ENCODE measurements at places on chromosomes 11 and 22.

DNA sequence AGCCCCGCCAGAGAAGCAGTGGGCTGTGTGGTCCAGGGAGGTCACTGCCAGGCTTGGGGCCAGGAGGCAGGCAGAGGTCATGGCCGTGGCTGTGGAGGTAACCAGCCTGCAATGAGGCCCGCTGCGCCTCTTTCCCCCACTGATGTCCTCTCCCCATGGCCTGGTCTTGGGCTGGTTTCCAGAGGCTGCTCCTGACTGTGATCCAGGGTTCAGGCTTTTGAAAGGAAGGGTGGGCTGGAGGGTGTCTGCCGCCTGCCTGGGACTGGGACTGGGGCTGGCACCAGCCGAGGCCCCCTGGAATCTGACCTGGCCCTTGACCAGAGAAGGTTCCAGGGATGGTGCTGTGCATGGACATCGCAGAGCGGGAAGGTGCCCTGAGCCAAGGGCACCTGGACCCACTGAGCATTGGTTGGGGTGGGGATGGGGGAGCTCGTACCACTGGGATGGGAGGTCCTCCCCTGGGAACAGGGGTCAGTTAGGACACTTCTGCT is 59.6 kb upstream of the THY1 start:
- no peak for DNase-seq

- no peak for DNase-seq
These were observed 67.0 kb upstream of the CCND1 start for GRCh38 chr11:69573761-69574607.

- no peak for DNase-seq
These were observed 23.9 kb upstream of the RBFOX2 start for GRCh38 chr22:36052505-36052941.

DNA sequence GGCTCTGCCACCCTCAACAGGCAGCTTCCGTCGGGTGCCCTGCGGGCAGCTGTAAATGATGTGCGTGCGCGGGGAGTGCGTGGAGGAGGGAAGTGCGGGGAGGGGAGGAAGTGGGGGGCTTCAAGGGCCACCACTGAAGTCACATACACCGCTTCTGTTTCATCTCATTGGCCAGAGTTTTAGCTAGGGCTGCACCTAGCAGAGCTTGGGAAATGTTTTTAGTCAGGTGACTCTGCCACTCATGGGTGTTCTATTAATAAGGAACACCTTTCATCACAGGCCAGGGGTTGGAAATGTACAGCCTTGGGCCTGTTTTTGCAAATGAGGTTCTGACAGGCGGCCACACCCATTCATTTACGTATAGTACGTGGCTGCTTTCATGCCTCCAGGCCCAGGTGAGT is 14.6 kb downstream of the FAM118A start:
- no peak for DNase-seq

GRCh38 chr11:2122907-2123627 is 16.1 kb downstream of the IGF2 start:
- no peak for DNase-seq

DNA sequence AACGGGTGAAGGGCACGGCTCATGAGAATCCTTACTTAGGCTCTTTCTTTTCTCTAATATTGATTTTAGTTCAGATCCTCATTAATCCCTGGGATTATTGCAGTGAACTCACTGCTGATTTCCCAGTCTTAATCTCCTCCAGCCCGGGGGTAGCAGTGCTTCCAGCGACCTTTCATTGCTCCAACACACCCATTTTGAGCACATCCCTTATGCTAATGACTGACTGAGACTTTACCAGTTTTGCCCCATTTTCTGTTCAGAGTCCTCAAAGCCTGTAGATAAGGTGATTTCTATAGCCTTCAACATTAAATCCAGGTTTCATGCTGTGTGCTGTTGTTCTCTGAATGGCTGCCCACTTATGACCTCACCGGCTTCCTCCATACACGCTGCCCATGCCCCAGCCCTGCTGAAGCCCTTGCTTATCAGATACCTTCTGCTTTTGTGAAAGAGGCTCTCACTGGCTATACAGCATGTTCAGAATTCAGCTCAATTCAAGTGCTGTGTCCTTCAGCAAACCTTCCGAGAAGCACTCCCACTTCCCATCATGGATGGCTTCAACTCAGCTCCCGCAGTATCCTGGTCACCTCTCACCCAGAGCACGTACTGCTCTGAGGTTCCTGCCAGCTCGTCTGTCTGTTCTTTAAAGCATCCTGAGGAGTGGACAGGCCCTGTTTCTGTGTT is 49.0 kb downstream of the PPFIA1 start:
- no peak for DNase-seq

DNA sequence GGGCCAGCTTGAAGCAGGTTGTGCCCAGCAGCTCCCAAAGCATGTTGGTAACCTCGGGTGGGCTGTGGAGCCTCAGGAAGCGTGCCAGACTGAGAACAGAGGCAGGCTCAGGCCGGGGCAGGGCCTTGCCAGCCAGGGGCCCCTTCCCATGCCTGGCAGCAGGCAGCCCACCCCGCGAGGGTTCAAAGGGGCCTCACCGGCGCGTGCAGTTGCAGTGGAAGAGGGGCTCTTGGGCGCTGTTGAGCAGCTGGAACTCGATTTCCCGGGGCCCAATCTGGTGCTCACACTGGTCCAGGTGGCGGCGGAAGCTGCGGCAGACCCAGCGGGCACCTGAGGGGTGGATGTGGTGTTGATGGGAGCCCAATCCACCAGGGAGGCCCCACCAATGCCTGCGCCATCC is 3.6 kb downstream of the PLA2G3 start:
- no peak for DNase-seq

DNA sequence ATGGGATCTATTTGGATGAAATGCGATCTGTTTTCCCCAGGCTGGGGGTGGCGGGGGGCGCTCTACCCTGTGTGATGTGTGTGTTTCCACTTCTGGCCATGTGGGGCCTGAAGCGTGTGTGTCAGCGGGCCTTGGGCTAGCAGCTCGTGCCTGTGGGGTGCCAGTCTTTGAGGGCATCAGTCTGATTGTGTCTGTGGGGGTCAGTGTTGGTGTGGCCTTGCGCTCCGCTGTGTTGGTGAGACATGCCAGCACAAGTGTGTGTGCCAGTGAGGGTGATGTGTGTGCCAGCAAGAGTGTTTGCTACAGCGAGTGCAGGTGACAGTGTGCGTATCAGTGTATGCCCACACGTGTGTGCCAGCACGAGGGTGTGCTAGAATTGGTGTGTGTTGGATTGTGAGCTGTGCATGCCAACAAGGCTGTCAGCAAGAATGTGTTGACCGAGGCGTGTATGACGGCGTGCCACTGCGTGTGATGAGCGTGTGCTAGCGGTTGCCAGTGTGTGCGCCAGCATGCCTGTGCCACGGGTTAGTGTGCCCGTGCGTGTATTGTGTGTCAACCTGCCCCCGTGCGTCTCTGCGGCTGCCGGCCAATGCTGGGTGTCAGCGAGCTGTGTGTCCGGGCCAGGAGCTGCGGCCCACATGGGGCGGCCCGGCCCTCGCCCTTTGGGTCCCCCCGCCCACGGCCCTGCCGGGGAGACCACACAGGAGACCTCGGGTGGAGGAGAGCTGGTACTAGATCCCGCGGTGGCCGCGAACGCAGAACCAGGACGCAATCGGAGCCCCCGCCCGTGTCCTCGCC is 519 bp downstream of the ARRB1 start:
- DNase-seq: no peak

- DNase-seq: no peak
These were observed 103.1 kb downstream of the APIP start for GRCh38 chr11:34812905-34813576.

- DNase-seq: no peak
These were observed 3.9 kb downstream of the RASL10A start for GRCh38 chr22:29311464-29312217.

GRCh38 chr11:35418282-35419183 is 825 bp downstream of the SLC1A2 start:
- no peak for DNase-seq

GRCh38 chr11:12200279-12200990 is 90.0 kb downstream of the MICAL2 start:
- no peak for DNase-seq

DNA sequence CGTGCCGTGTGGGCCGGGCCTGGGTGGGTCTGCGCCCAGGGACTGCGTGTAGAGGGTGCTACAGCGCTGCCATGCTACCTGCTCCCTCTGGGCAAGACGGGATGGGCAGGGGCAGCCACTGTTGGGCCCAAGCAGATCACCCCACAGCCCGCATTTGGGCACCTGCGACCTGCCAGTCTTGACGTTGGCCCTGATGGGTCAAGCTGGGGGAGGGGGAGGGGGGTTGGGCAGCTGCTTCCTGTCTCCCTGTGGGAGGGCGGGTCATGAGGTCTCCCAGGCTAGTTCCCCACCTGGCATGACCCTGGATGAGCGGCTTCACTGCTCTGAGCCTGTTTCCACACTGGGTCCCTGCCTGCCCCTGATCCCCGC is 2.8 kb upstream of the RPS19BP1 start:
- no peak for DNase-seq

- no peak for DNase-seq
These were observed 11.5 kb downstream of the PPME1 start for GRCh38 chr11:74182635-74183034.

DNA sequence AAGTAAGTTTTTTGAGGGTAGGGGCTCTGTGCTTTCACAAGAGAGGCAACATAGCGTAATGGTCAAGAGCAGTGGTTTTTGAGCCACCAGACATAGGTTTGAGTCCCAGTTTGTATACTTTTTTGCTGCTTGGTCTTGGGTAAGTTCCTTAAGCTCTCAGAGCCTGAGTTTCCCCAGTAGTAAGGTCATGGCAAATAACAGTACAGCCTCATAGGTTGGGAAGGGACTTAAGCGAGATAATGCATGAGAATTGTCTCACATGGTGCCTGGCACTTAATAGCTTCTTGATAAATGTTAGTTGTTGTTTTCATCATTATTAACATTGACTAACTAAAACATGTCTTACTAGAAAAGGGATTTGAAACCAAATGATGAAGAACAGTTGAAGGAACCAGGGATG is 83.1 kb downstream of the ARFGAP2 start:
- no peak for DNase-seq

GRCh38 chr11:68532727-68533369 is 72.3 kb downstream of the PPP6R3 start:
- no peak for DNase-seq

DNA sequence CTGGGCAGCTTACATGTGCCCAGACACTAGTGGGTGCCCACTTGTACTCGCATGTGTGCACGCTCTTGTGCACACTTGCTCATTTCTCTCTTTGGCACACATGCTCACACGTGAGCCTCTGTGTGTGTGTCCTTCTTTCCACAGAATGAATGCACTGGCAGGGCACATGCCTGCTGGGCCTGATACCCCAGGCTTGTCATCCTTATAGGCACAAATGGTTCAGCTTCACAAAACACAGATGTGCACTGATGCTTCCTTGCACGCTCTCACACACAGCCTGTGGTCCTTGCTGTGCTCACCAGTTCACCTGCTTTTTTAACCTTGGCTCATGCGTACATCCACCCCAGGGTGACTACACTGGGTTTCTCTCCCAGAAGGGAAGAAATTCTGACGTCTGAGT is 174.8 kb downstream of the BUD13 start:
- DNase-seq: no peak

GRCh38 chr11:1557051-1557884 is 14.8 kb downstream of the DUSP8 start:
- no peak for DNase-seq

- DNase-seq: no peak
These were observed 95.1 kb downstream of the CCDC81 start for GRCh38 chr11:86469491-86470388.

- DNase-seq: no peak
These were observed 1.2 kb downstream of the MICALL1 start for GRCh38 chr22:37907036-37907954.
